Fibroblast of the aortic adventitia (primary cell): ENCODE measurements at places on chromosomes 16 and 17. TPM values are rescaled to one million over a fixed set of nuclear protein-coding genes. Genes with fewer than 3 reads are reported as not detected.

DNA sequence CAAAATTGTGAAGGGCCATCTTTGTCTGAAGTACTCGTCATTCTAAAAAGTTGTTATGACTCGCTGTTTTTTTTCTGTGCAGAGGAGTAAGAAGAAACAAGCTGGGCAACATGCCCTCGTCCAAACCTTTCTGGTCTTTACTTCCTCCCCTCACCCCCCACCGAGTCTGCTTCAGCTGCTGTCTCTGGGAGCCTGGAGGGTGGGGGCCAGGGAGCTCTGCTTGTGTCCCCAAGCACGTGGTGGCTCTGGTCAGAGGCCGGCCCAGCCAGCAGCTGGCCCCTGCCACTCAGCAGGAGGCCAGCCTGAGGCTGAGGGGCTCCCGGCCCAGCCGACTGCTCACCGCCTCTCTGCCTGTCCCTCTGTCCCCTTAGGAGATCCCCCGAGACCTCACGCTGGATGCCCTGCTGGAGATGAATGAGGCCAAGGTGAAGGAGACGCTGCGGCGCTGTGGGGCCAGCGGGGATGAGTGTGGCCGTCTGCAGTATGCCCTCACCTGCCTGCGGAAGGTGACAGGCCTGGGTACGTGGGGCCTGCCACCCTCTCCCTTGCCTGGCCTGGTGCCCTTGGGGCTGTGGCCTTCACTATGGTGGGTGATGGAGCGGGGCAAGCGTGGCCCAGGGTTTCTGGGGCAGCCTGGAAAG lies 53.7 kb upstream of the LGALS9 start:
- DNase-seq, result peak; percentile 77

DNA sequence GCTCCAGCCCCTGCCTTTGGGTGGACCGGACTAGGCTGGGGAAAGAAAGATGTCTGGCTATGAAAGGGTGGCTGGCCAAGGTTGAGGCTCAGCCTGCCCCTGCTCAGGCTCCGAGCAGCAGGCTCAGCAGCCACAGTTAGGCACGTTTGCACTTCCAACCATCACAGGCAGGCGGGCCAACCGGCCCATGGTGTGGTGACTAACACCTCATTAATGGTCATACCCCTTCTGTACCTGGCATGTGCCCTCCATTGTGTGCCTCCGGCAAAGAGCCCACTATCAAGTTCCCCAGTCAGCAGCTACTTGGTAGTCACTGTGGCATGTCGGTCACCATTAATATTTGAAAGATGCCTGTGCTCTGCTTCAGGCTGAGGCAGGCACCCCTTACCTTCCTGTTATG lies 6.7 kb downstream of the TBC1D24 start:
- no peak for DNase-seq

GRCh38 chr17:13140750-13141149 lies 122.9 kb upstream of the ELAC2 start:
- DNase-seq, result peak; percentile 17

Gene TPSD1
- total RNA-seq, result not detected in 2 replicates

- DNase-seq, result peak; percentile 53
Measured at GRCh38 chr17:58224315-58224714, 5.3 kb upstream of the MKS1 start.

DNA sequence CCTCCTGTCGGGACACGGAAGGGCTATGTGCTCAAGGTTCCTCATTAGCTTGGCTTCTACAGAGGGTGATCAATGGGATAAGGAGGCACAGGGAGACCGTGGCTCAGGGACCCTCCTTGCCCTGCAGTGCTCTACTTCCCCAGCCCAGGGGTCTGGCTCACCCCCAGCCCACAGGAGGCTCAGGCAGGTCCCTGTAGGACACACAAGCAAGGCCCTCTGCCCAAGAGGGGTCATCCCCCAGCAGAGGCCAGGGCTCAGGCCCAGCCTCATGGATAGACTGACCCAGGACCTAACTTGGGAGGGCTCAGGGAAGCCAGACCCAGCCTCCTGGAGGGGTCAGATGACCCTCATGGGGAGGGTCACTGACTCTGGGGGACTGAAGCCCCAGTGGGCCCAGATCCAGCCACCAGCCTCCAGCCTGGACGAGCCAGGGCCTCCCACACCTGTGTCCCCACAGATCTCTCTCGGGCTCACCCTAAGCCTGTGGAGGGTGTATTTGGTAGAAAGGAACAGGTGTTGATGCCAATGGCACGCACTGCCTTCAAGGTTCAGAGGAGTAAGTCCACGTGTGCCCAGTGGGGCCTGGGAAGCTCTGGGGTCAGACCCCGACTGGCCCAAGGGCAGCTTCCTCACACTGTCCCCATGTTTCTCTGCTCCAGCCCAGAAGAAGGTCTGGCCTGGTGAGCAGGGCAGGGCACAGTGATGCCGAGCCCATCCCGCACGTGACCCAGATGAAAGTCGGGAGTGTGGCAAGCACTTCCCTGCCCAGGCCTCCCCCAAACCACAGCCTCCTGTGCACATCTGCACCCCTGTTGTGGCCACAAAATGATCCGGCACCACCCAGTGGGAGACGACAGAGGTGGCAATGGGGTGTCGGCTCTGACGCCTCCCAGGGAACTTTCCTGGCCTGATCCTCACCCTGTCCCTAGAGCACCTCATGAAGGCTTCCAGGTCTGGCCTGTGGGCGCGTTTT lies 10.9 kb upstream of the KRTAP17-1 start:
- DNase-seq, result no peak

GRCh38 chr17:73492125-73492820 lies 152.0 kb downstream of the SDK2 start:
- DNase-seq, result no peak

GRCh38 chr16:48864055-48864454 lies 254.1 kb upstream of the N4BP1 start:
- no peak for DNase-seq

DNA sequence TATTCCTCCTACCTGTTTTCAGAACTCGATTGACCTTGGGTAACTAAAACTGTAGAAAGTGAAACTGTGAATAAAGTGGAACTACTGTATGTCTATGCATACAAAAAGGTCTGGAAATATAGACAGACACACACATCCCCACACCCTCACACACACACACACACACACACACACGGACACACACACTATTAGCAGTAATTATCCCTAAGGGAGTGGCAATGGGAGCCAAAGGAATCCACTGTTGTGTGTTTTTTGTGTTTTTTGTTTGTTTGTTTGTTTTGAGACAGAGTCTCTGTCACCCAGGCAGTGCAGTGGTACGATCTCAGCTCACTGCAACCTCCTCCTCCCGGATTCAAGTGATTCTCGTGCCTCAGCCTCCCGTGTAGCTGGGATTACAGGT lies 26.6 kb upstream of the SRCIN1 start:
- DNase-seq, result no peak

Gene GFOD2
- total RNA-seq, result 11.9 and 14.1 TPM in 2 replicates

Gene GINS3
- 2.1 and 10.7 TPM in 2 replicates for total RNA-seq

DNA sequence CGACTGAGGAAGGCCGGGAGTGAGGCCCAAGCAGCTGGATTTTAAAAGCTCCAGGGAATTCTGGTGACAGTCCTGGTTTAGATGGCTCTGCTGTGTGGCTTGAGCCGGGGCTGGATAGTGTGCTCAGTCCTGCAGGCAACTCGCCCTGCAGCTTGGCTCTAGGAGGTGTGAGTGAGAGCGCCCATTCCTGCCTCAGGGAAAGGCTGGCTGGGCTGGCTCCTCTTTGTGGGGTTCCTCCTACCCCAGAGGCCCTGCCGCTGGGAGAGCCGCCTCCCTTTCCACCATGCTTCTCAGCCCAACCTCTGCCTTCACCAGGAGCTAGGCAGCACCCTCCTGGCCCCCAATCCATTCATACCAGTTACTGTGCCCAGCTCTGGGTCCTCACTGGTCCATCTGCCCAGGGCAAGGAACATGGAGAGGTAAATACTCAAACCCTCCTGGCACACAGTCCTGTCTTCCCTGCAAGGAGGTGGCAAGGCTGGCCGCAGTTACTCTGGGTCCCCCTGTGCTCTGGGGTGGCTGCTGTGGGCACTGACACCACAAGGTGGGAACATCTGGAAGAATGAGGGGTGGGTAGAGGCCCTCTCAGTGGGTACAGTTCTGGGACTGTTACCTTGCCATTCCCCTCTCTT lies 47.1 kb downstream of the VAC14 start:
- DNase-seq, result no peak

GRCh38 chr17:43952351-43952723 lies 1.4 kb downstream of the PYY start:
- no peak for DNase-seq

Gene NTN3
- total RNA-seq, result 0.45 and 2.8 TPM in 2 replicates

DNA sequence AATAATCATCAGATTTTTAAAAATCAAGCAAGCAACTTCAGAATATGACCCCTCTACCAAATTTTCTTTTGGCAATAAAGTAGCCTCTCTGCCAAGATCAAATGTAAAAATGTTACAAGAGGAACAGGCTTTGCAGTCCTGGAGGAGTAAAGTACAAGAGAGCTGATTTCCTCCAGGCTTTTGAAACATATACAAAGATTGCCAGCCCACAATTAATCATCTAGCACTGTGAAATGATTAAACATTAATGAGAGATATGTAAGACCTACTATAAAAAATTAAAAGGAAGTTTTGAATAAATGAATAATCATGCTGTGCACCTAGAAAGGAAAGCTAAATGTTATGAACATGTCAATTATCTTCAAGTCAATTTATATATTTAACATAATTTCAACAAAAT lies 26.3 kb downstream of the TXNDC11 start:
- no peak for DNase-seq

- DNase-seq, result no peak
Measured at GRCh38 chr17:57424777-57425188, 168.5 kb downstream of the MSI2 start.

GRCh38 chr17:66143657-66144282 lies 48.2 kb downstream of the CEP112 start:
- DNase-seq, result no peak

Gene B9D1
- 8.2 and 19.9 TPM in 2 replicates for total RNA-seq

- DNase-seq, result no peak
Measured at GRCh38 chr17:68305142-68305541, 13.8 kb downstream of the ARSG start.

Gene CCL5
- not detected in 2 replicates for total RNA-seq

Gene KRTAP2-2
- not detected in 2 replicates for total RNA-seq

GRCh38 chr17:50219342-50219741 lies 17.9 kb upstream of the COL1A1 start:
- DNase-seq, result peak; percentile 88

Gene CIITA
- 0.74 and 1.3 TPM in 2 replicates for total RNA-seq

Gene KRTAP9-9
- not detected in 2 replicates for total RNA-seq

GRCh38 chr16:50298591-50299507 lies 32.5 kb downstream of the ADCY7 start:
- no peak for DNase-seq

DNA sequence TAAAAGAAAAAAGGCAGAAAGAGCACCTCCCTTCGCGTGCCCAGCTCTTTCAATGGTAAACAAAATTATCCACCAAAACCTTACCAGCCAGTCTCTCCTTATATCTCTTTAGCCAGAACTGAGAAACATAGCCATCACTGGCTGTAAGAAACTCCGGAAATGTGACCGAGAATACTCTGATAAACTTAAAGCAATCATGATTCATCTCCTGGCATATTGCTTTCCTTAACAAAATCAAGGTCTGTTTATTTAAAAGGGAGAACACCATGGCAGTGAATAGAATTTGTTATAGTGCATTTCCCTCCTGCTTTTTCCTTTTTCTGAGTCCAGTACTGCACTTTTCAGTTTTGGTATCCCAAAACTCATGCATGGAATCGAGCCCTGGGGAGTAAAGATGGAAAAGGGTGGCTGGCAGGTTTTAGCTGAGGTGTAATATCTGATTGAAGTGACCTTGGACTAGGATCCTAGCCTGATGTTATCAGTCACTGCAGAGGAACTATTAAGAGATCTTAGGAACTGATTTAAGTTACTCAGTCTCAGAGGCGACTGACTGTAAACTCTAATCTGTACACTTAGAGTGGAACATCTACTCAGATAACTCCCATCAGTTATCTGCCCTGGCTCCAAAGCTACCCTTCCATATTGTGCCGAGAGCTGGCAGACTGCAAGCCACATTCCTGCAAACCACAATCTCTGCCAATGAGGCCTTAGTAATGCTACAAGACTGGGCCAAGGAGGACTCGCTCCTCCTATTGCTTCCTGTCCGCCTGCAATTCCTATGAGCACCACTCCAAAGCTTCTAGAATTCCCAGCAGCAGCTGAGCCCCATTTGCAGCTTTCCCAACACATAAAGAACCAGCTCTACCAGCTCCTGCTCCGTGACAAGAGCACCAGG lies 7.4 kb upstream of the COX10 start:
- peak; percentile 96 for DNase-seq

Gene KCNAB3
- 1.3 TPM in 1 of 2 replicates, not detected in the other for total RNA-seq

Gene VMO1
- 0.27 and 4.9 TPM in 2 replicates for total RNA-seq

Gene ZFP3
- total RNA-seq, result 0.74 and 1.4 TPM in 2 replicates

DNA sequence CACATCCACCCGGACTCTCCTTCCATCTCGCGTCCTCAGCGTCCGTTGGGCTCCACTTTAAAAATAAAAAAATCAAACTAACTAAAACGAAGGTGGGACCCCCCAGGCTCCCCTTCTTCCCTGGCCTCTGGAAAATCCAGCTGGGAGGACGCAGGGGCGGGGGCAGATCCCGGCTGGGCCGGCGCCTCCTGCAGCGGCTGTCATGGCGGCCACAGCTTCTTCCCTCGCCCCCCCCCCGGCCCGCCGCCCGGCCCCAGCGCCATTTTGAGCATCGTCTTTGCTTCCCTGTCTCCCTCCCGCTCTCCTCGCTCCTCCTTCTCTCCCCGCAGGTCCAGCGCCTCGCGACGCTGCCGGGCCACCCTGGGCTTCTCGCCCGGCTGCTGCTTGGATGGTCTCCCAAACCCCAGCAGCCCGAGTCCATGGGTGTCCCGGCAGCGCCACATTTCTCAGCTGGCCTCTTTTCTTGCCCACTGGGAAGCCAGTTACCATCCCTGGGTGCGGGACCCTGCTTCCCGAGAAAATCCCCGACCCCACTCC lies 3.3 kb downstream of the HOXB2 start:
- DNase-seq, result peak; percentile 87

Gene SLC38A7
- 17.3 and 27.4 TPM in 2 replicates for total RNA-seq

DNA sequence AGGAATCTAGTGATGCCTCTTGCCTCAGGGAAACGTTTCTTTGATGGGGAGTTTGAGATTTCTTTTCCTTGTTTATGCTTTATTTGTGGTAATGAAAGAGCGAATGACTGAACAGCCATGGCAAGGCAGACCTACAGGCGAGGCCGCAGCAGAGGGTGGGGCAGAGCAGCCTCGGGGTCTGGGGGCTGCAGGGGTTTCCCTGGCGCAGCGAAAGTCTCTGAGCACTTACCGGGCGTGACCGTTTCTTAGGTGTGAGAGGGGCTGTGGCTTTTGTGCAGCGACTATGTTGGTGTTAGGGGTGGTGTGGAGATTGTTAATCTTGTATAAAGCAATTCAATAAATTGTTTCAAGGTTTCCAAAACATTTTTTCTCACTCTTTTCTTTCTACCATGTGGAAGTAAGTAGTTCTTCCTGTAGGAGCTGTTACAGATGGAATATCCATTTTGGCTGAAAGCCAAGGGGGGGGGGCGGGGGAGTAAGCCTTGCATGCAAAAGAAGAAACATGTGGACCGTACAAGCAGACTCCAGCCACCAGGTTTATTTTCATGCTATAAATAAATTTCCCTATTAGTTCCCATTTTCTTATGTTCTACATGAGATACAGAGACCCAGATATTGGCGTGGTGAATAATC lies 34.8 kb downstream of the UBN1 start:
- peak; percentile 46 for DNase-seq

Gene SLC7A5
- 3.7 and 42.8 TPM in 2 replicates for total RNA-seq

DNA sequence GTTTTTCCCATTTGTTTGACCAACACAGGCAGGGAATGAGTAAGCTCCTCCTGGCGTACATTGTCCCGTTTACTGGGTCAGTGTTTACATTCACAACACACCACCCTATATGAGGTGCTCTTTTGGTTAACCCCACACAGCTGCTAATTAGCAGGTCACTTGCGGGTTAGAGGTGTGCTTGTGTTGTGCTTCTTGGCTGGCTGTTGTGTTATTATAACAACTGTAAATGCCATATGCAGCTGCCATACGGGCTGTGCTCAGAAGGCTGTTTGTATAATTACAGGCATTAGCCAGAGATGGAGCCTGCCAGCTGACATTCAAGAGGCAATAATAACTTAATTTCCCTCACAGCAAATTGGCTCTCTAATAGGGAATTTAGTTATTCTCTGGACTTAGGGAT lies 205.1 kb upstream of the ELAC2 start:
- no peak for DNase-seq
